ENCODE measurements at places on chromosomes 5 and 9.

- no peak for DNase-seq
Observed at GRCh38 chr9:87588339-87588738, 90.7 kb downstream of the DAPK1 start.

- DNase-seq = peak; percentile 63
Observed at GRCh38 chr9:124399323-124399967, 15.8 kb downstream of the PSMB7 start.

DNA sequence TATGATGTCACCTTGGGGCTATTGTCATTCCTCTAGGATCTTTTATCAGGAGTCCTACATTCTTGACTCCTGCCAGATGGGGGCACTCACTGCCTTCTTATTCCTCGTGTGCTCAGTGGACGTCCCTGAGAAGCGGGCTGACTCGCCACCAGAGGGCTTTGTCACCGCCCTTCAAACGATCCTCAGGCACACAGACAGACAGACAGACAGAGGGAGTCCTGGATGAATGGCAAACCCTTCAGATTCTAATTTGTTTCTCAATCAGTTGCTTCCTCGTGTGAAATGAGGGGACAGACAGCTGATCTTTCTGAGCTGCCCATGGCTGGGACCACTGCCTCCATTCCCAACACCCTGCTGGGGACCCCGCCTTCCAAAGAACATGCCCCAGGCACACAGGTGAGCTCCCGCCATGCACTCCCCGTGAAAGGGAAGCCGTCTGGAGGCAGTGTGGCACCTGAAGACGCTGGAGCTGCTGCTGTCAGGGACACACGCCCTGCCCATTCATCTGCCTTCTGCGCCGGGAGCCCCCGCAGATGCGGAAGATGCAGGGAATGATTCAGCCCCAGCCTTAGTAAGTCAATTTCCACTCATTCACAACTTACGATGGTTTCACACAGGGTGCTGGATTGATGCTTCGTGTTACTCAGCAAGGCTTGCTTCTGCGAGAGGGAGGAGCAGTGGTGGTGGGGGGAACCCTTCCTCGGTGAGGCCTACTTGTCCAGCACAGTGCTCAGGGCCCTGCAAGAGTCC, 24.9 kb upstream of the SH3PXD2B start:
- peak; percentile 90 for DNase-seq

DNA sequence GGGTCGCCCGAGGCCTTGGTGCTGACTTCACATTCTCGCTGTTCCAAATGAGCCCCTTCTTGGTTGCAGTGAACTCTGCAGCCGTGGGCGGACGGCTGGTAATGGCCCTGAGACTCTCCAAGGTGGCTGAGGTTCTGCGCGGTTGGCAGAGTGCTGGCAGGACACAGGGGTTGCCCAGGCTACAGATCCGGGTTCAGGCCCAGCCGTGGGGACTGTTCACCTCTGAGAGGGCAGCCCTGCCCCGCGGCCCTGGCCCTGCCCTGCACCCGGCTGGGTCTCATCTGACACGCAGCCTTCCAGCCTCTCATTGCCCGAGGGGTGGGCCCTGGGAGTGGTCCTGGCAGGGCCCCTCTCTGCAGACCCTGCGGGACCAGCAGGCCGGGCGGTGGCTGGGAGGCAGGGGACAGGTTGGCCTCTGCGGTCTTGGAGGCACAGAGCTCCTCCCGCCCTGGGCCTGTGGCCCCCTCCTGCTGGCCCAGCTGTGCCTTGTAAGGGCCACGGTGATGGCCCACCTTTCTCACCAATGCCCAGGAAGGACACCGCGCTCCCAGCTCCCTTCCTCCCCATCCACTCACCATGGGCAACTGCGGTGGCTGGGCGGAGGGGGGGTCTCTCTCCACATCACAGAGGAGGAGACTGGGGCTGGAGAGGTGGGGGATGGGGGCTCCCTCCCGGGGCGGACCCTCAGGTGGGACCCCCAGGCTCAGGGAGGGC, 51.6 kb downstream of the AHRR start:
- peak; percentile 29 for DNase-seq

GRCh38 chr5:127671218-127671617, 22.3 kb downstream of the CTXN3 start:
- peak; percentile 27 for DNase-seq

- no peak for DNase-seq
Observed at GRCh38 chr5:134825212-134825611, 20.6 kb upstream of the C5orf24 start.

- DNase-seq = peak; percentile 72
Observed at GRCh38 chr9:3040761-3041160, 196.9 kb upstream of the PUM3 start.

DNA sequence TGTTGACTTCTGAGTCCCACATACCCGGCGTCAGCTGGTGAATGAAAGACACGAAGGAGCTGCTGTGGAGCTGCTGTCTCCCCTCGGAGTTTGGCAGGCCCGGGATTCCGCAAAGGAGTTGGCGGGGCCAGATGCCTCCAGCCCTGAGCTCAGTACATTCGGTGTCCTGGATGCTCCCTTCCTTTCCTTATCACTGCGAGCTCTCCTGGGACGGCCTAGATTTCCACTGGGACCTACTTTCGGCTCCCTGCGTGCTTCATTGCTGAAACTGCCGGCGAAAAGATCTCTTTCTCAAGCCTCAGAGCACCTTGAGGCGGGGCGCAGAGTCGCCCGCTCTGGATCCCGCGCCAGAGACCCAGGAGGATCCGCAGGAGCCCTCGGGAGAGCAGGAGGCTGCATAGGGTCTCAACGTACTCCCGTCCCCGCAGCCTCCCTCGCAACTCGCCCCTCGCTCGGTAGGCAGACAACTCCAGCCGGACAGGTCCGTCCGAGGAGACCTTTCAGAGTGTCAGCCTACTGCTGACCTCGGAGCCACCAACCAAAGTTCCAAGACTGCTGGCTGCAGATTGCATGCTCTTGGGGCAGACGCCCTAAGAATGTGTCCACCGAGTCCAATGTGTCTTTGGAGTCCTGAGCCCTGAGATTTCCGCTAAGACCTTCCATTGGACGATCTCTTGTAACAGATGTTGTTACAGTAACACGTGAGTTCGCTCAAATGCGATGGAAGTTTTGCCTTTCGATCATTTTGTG, 6.1 kb downstream of the ANXA2R start:
- DNase-seq = no peak

- no peak for DNase-seq
Observed at GRCh38 chr9:4892501-4893194, 92.4 kb upstream of the JAK2 start.

DNA sequence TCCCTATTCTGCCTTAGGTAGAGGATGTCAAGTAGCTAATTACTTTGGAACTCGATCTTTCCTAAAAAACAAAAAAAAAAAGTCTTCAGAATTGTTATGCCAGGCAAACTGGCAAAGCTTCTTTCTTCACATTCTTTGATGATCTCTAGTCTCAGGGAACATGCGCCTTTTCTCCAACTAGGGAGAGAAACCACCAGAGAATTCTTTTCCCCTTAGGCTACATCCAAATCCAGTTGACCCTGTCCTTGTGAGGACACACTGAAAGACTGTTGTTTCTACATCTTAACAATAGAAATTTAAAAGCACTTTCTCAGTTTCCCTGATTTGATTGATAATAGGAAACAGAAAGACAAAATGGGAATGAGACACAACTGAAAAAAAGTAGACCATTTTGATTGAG, 94.7 kb upstream of the ITGA2 start:
- no peak for DNase-seq

GRCh38 chr5:55636683-55637082, 75.4 kb downstream of the SLC38A9 start:
- peak; percentile 64 for DNase-seq

DNA sequence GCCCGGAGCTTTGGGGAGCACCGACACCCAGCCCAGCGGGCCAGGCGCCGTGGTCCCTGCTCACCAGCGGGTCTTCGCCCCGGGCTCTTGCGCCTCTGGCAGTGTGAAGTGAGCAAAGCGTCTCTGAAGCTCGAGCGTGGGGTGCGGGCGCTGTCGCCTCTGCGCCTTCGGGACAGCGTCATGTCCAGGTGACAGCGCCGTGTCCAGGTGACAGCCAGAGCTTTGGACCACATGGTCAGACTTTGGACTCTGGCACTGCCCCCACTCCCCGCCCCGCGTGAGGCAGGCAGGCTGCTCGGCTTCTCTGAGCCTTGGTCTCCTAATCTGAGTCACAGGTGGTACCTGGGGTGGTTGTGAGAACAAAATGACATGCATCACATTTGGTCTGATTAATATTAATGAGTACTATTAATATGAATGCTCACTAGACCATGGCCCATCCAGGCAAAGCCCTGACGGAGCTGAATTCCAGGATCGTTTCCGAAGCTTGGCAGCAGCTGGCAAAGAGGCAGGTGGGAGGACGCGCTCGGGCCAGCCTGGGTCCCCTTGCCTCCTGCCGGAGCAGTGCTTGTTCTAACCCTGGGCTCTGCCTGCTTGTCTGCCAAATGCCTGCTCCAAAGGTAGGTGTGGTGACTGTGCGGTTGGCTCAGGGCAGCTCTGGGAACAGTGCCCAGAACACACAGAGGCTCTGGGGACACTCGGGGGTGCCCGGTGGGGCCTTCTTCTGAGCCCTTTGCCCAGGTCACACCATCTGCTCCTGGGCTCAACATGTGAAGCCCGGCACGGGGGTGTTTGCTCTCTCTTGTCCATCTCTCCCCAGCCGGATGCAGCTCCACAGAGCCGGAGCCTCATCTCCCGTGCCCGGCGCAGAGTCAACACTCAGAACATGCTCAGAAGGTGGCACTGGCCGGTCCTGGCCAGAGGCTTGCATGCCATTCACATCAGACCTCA, 157.1 kb downstream of the OLFM1 start:
- no peak for DNase-seq

DNA sequence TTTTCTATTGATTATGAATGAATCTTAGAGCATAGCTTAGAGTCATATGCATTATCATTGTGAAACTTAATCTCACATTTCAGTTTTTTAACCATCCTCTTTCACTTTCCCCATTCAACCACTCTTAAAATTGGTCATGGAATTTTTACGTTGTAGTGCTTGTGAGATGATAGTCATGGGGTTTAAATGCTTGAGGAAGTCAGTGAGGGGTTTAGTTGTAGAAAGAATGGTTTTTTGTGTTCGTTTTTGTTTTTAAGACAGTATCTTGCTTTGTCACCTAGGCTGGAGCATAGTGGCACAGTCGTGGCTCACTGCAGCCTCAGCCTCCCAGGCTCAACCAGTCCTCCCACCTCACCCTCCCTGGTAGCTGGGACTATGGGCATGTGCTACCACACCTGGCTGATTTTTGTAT, 19.6 kb downstream of the UGCG start:
- no peak for DNase-seq

GRCh38 chr9:94805585-94805984, 79.1 kb downstream of the AOPEP start:
- peak; percentile 75 for DNase-seq

DNA sequence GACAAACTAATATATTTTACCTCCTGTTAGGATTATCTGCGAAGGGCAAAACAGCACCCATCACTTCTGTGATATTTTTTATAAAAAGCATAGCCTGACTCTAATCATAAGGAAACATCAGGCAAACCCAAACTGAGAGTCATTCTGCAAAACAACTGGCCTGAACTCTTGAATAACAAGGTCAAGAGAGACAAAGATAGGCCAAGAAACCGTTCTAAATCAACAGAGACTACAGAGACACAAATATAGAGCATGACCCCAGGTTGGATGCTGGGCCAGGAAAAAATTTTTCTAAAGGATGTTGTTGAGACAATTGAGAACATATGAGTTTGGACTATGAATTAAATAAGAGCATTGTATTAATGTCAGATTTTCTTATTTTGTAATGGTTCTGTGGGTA, 384.9 kb downstream of the NFIB start:
- no peak for DNase-seq

- peak; percentile 21 for DNase-seq
Observed at GRCh38 chr5:147093138-147093537, 141.7 kb upstream of the STK32A start.

GRCh38 chr9:133073086-133074014, 11.6 kb downstream of the CEL start:
- no peak for DNase-seq

DNA sequence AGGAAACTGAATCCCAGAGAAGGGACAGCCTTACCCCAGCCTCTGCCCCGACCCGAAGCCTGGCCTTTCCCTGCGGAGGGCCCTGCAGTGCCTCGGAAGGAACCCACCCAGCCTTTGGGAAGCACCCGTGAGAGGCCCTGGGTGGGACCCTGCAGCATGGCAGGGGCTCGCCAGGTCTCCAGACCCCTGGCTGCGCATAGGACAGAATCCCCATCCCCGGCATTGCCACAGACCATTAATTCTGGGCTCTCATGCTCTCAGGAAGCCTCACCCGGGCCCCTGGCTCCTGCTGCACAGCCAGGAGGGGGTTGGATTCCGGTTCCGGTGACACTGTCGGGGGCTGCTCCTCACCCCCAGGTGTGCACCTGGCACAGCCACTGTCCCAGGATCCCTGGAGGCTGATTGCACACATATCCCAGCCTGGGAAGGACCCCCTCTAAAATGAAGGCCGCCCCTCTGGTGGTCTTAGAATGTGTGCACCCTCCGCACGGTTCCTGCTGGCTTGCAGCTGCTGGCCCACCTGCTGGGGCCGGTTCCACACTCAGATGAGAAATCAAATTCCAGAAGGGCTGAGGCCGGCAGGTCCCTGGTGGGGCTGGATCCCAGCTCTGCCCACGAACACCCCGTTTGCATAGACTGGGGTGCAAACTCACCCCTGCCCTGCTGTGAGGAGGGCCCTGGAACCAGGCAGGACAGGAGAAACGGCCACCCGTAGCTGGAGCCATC, 4.7 kb downstream of the EGFL7 start:
- no peak for DNase-seq

- DNase-seq = no peak
Observed at GRCh38 chr9:98547606-98548005, 161.1 kb downstream of the GABBR2 start.

DNA sequence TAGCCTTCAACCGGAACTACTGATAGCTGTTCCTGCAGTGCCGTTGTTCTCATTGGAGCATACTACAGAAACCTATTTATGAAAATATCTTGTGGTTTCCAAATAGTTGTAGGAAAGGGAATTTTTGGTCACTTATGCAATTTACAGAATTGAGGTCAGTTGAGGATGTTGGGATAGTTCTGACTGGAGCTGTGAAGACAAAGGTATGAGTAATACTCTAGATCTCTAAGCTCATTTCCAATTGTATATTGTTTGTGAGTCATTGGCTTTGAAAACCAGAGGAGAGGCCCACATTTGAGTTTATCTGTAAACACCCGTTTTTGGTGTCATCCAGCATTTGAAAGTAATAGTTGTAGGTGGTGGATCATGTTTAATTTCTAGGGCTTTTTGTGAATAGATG, 561.3 kb upstream of the WWC1 start:
- peak; percentile 95 for DNase-seq

DNA sequence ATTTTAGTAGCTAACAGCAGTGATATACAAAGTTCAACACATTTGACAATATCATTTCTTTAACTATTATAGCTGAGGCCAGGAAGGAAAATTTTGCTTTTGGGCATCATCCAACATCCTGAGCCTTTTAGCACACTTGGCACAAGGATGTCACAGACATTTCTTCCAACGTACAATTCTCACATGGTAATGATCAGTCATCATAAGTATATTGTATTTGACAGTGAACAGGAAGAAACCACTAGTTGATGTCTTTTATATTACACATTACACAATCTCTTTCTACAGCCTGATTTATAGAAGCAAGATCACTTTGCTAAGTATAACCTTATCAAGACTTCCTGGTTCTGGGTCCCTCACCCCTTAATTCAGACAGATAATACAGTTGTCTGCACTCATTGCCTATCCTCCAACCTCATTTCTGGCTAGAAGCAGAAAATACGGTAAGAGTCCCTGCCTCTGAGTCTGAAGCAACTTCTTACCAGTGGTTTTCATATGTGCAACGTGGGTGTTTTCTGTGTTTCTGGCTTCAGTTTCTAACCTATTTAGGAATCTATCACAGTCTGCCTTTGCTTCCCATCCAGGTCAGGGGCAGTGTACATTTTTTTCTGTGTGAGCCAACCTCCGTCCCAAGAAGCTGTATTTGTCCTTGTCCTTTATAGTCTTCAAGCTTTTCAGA, 167.8 kb downstream of the PAM start:
- DNase-seq = no peak

GRCh38 chr5:174086751-174087150, 41.2 kb downstream of the NSG2 start:
- peak; percentile 80 for DNase-seq
